ENCODE measurements at places on chromosomes 3 and 15.

DNA sequence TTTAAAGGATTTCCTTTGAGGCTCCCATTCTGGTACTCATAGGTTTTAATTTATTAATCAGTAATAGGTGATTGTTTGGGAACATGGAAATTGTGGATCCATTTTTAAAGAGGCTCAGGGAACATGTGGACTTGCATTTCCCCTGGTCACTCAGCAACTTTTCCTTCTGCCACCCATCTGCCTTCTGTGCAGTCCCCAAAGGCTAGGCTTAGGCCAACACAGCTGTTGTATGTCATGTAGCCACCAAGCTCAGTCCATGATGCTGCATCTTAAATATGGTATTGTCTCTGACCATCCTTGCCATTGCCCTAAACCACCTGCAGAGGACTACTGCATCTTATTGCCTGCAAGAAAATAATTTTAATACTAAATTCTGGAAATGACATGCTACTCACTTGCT is 416.7 kb upstream of the SEMA6D start:
- no peak for DNase-seq

DNA sequence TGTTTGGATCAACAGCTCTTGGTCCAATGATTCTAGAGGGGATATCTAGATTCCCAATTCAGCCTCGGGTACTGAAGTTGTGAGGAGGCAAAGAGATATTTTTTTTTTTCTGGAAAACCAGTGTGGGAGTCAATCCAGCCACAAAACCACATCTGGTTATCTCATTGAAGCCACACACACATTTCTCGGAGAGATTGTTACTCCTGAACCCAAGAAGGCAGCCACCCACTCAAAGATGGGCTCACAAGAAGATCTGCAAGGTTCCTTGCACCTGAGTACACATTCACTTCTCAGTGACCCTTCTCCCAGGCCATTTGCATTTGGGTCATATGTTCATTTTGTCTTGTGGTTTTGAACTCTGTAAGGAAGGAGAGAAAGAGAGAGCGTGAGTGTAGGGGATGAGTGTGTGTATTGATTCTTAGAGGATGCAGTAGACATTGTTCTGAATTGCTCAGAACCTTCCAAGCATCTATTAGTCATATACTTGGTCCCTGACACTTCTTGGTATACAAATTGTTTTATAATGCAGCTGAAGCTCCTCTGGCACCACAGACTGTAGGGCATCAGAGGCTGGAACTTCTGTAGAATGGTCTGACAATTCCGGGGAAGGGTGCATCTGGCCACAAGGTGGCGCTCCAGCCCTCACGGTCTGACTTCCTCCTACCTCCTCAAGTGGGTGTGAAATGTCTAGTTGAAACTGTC is 39.3 kb upstream of the TRA2B start:
- DNase-seq, result peak; percentile 89

DNA sequence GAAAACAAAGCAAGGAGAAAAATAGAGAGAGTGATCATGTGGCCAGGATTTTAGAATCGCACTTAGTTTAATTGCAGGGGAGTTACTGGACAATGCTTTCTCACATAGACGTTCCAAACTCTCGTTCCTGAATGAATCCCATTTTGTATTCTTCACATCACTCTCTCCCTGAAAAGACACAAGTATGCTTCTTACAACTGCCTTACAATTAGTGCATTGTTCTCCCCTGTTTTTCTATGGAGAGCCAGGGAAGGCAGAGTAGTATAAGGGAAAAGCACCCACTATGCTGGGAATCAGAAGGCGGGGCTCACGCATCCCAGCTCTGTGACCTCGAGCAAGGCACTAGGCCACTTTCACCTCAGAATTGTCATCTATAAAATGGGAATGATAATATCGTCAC is 14.4 kb downstream of the TMOD2 start:
- no peak for DNase-seq

- no peak for DNase-seq
Observed at GRCh38 chr3:56758539-56758981, 43.2 kb downstream of the ARHGEF3 start.

GRCh38 chr3:17054982-17055343 is 170.2 kb downstream of the PLCL2 start:
- DNase-seq, result no peak

DNA sequence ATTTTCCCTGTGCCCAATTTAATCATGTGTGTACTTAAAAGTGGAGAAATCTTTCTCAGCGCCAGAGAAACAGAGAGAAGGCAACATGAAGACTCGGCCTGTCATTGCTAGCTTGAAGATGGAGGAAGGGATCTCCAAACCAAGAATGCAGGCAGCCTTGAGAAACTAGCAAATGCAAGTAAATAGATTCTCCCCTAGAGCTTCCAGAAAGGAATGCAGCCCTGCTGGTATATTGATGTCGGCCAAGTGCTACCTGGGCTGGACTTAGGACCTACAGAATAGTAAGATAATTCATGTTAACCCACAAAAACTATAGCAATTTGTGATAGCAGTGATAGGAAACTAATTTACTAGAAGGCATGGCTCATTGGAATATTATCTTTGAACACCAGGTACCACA is 150.9 kb upstream of the ABI3BP start:
- DNase-seq, result no peak

- DNase-seq, result no peak
Observed at GRCh38 chr3:54557538-54558428, 370.1 kb downstream of the LRTM1 start.

- DNase-seq, result no peak
Observed at GRCh38 chr15:57444877-57445513, 68.7 kb downstream of the CGNL1 start.

DNA sequence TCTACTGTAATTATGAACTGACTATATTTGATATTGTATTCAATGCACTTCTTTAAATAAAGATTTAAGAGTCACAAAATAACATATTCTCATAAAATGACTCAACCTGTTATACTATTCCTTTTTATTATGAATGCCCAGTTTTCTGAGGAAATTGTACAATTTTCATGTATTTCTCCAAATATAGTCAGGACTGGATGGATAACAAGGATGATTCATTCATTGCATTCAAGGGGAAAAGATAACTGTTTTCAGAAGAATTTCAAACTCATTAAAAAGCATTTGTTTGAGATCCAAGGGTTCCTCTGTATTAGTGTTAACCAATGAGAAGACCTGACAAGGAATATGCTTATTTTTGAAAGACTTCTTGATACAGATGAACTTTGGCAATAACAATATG is 163.7 kb downstream of the MEIS2 start:
- DNase-seq, result no peak

- DNase-seq, result no peak
Observed at GRCh38 chr3:156678197-156678596, 3.8 kb downstream of the TIPARP start.

Data from Right ventricle myocardium superior (tissue), 1 donor.